GM04504 (cell line): ENCODE measurements at places on chromosomes 1 and 21.

DNA sequence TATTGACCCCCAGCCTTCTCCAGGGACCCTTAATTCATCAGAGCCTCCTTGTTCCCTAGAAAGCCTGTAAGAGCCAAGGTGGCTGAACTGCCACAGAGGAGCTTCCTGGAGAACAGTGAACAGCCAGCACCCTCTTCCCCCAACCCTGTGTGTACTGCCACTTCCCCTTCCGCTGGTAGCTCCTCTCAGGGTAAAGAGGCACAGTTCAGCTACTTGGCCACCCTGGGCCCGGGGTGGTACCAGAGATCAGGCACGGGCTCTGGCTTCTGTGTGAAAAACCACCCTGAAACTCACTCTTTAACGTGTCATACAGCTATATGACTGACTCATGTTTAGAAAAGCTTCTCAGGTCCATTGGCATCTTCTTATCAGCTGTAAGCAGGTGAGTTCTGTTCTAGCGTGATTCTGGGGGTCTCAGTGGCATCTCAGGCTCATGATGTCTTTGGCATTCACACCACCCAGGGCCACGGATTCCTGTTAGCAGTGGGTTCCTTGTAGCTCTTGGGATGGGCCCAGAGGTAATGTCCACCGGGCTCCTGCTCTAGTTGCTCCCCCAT, 22.4 kb downstream of the ARMH1 start:
- DNase-seq = no peak

GRCh38 chr1:233282582-233282886, 13.0 kb downstream of the PCNX2 start:
- DNase-seq = no peak

GRCh38 chr1:246002725-246003441, 504.2 kb downstream of the SMYD3 start:
- DNase-seq = peak; percentile 65

DNA sequence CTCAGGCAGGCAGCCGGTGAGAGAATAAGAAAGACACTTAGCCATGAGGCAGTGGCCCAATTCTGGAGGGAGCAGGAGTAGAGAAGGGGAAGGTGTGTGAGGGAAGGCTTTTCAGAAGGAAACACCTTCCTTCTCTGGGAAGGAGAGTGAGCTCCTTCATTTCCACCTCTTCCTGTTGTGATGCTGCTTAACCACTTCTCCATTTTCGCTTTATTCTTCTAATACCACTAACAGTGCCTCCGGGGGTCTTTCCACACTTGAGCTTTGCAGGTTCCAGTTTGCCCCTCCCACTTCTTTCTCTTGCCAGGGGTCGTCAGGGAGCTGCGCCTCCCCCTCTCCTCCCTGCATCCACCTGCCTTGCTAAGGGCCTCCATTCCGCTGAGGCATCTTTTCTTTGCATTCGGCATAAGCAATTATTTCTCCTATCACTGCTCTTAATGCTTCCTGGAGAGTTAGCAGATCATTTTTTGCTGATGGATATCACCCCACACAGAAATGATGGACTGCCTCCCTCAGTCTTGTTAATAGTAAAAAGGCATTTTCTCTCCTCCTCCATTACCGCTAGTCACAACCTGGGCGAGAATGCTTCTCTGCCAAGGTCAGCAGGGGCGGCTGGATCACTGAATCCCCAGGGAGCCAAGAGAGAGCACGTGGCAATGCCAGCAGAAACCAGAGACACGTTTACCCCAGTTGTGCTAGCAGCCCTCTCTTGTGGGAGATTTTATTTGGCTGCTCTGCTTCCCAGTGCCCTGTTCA, 74.8 kb downstream of the ELAVL4 start:
- no peak for DNase-seq

- DNase-seq = peak; percentile 15
Measured at GRCh38 chr1:78892260-78892840, 114.2 kb downstream of the ADGRL4 start.

DNA sequence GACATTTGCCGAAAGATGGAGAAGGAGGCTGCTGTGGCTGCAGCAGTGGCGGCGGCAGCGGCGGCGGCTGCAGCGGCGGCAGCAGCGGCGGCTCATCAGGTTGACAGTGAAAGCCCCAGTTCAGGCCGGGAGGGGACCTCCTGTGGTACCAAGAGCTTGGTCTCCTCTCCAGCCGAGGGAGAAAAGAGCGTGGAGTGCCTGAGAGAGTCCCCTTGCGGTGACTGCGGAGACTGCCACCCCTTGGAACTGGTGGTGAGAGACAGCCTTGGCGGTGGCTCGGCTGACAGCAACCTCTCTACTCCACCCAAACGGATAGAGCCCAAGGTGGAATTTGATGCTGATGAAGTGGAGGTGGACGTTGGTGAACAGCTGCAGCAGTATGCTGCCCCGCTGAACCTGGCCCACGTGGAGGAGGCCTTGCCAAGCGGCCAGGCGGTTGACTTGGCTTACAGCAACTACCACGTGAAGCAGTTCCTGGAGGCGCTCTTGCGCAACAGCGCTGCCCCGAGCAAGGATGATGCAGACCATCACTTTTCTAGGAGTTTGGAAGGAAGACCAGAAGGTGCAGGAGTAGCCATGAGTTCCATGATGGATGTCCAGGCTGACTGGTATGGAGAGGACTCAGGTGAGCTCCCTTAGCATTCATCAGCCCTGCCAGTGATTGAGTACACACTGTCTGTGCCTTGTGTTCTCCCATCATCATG, 6.3 kb downstream of the ZBTB8B start:
- no peak for DNase-seq

DNA sequence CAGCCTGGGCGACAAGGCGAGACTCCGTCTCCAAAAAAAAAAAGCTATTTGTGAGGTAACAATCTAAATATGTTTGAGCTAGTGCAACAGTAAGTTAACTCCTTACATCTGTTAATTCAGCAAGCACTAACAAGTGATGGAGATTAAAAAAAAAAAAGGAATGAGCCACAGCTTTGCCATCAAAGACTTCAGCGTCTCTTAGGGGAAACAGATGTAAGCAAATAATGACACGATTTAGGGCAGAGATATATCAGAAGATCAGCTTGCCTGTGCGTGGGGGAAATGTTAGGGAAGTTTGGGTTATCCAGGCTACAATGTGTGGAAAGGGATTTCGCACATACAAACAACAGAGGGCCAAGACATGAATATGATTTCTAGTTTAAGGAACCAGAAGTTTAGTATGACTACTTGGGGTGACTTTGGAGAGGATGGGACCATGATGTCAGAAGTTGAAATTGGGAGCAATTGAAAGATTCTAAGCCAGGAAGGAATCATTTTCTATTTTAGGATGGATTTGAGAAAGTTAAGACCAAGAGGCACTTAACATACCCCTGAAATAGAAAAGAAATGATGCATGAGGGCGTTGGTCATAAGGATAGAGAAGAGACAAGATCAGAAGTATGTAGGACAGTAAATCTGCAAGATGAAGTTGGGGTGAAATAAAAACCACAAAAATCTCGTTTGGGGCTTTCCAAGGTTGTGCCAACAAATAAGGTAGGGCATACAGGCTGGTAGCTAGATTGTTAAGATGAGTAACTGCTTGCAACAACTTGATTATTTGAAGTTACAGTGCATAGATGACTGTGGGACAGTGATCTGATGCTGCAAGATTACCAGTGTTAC, 2.4 kb upstream of the BRWD1 start:
- no peak for DNase-seq
